ENCODE measurements at places on chromosomes 1 and 21. TPM values are rescaled to one million over a fixed set of nuclear protein-coding genes. Genes with fewer than 3 reads are reported as not detected.
A peak's percentile ranks its signal among the peaks of the same experiment; 100 is the strongest.

DNA sequence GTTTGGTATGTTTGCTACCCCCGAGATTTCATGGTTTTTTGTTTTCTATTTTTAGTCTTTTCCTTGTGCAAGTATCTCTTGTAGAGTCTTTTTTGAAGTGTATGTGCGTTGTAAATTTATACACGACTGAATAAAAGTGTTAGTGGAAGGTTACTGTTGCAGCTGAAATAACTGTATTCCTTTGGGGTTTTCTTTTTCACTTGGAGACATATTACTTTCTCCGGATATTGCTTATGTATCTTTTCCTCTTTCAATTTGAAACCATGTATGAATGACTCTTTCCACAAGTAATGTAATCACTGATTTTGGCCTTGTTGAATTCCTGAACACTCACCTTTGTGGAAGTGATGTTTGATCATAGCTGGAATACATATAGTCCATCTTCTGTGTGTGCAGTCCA lies 956 bp downstream of the URB2 start:
- DNase-seq = no peak

DNA sequence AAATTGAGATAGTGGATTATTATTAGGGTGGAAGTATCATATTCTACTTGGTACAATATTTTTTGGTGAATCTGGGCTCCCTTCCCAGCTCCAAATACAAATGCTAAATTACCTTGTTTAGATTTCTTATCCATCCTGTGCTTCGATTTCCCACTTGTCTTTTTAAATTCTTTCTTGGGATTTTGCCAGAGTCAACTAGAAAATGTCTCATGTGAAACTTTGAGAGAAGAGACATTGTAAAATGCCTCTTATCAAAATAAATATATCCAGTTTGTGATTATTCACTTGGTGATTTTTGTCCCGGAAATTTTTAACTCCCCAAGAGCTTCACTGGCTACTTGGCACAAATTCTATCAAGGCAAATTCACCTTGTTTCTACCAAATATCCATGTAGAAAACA lies 202.0 kb downstream of the FMN2 start:
- DNase-seq = no peak

DNA sequence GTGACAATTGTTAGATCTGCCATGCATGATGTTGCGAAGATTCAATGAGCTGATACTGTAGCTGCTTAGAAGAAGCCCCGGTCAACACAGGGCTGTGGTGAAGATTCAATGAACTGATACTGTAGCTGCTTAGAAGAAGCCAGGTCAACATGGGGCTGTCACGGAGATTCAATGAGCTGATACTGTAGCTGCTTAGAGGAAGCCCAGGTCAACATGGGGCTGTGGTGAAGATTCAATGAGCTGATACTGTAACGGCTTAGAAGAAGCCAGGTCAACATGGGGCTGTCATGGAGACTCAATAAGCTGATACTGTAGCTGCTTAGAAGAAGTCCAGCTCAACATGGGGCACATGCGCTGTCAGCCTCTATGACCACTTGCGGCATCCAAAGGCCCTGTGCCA lies 18.8 kb upstream of the BACE2 start:
- no peak for DNase-seq

Gene KRTAP7-1
- total RNA-seq = 3.4 TPM

DNA sequence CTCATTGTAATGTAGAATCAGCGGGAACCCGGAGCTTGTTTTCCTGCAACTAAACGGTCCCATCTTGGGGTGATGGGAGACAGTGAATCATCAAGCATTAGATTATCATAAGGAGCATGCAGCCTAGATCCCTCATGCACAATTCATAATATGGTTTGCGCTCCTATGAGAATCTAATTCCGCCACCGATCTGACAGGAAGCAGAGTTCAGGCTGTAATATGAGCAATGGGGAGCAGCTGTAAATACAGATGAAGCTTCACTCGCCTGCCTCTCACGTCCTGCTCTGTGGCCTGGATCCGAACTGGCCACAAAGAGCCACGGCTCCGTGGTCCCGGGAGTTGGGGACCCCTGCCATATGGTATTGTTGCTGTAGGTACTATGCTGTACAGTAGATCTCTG lies 1.6 kb downstream of the IFI44 start:
- DNase-seq = peak; percentile 33

Gene LCE1A
- total RNA-seq = 1.7 TPM

- no peak for DNase-seq
Observed at GRCh38 chr1:4954392-4954791, 300.0 kb downstream of the AJAP1 start.

DNA sequence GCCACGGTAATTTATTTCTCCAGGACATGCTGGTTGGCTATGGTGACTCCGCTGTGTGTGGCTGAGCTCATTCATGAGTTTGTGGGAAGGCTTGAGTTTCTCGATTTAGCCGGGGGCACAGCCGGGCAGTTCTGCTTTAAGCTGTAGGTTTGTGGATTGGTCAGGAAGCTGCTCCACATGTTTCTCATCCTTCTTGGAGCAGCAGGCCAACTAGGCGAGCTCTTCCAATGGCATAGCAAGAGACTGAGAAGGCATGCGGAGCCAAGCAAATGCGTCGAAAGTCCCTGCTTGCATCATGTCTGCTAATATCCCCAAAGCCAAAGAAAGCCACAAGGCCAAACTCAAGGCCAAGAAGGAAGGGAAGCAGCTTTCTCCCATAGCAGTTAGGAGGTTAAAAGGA lies 71.6 kb upstream of the GREM2 start:
- DNase-seq = no peak

GRCh38 chr1:37509181-37509580 lies 5.4 kb downstream of the MEAF6 start:
- DNase-seq = no peak

GRCh38 chr1:220182111-220182510 lies 88.2 kb downstream of the IARS2 start:
- DNase-seq = no peak

GRCh38 chr1:86868477-86868876 lies 45.4 kb downstream of the SELENOF start:
- no peak for DNase-seq

- no peak for DNase-seq
Observed at GRCh38 chr1:24383381-24383940, 30.1 kb downstream of the STPG1 start.

GRCh38 chr1:2891923-2892448 lies 90.5 kb upstream of the TTC34 start:
- DNase-seq = peak; percentile 4

- DNase-seq = no peak
Observed at GRCh38 chr1:51147394-51147793, 45.4 kb downstream of the C1orf185 start.

DNA sequence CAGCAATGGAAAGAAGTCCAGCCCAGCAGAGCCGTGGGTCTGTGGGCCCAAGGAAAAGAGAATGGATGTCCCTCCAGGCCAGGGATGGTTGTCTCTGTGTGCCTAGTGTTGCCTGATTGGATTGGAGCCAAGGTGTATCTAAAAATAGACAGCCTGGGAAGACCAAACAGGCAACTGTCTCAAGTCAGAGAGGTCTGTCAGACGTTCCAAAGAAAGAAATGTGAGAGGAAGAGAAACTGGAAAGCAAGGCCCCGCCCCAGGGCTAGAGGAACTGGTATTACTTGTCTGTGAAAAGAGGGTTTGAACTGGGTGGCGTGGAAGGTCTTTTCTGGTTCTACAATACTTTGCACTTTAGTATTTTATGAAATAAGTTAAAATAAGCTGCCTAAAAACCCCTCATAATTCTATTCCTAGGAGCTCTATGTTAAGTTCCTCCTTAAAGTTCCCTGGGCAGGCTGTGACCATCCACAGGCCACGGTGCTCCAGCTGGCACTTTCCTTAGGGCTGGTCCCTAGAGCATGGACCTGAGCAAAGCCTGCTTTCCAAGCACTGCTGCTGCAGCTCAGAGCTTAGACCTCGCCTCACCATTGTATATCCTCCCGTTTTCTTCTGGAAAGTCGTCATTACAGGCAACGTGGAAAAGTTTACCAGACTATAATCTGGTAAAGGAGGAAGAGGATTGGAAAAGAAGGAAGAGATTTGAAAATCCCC lies 151.6 kb downstream of the DISC1 start:
- DNase-seq = peak; percentile 6

GRCh38 chr1:155910621-155911121 lies 478 bp downstream of the RIT1 start:
- DNase-seq = peak; percentile 9

GRCh38 chr1:231278100-231278790 lies 37.2 kb downstream of the GNPAT start:
- DNase-seq = no peak

GRCh38 chr1:39631361-39632322 lies 7.8 kb downstream of the HEYL start:
- DNase-seq = no peak

Gene LEPR
- 17.6 TPM for total RNA-seq

GRCh38 chr1:43383449-43383848 lies 6.2 kb downstream of the MED8 start:
- DNase-seq = no peak

Gene DMRTA2
- not detected for total RNA-seq

DNA sequence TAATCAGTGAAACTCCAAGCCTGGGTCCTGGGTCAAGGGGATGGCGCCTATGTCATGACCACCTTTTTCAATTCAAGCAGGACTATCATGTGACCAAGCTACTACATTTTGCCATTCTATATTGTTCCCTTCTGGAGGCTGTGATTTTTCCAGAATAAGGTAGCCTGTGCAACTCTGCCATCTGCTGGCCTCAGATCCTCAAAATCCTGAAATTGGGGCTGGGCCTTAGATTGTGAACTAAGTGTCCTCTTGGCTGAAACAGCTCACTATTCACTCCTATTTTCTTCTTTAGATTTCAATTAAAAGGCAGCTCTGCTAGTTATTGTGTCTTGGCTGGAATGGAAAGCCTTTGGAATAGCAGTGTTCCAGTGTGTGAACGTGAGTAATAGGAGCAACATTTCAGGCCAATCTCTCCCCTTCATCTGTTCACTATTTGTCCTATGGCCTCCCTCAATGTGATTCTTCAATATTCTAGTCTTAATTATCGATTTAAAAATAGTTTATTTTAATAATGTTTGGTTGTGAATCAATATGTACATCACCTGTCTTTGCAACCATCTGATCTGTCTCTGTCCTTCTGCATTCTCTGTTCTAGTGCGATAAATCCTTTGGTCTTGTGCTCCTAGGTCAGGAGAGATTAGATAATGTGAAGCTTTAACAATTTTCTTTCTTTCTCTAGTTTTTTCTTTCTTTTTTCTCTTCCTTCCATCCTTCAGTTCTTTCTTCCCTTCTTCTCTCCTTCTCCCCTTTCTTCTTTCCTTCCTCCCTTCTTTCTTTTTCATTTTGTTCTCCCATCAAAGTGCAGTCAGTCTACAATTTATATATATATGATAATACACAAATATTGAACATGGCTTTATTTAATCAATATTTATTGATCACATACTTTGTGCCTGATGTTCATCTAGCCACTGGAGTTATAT lies 69.8 kb downstream of the CR1 start:
- no peak for DNase-seq
